ENCODE measurements at places on chromosomes 6 and 20.

DNA sequence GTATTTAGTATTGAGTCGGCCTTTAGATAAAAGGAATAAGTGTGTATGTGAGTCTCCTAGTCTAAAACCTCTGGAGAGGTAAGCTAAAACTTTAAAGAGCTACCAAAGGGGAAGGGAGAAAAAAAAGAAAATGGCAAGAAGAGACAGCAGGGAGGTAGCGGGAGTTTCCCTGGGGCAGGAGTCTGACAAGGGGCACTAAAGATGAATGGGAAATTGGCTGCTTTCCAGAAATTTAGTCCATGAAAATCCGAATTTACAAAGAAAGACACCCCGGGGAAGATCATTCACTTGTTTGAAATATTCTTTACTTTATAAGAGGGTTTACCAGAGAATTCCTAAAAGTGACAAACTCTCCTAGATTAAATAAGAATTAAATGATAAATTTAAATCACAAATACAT is 19.3 kb downstream of the RMND1 start:
- DNase-seq = no peak

DNA sequence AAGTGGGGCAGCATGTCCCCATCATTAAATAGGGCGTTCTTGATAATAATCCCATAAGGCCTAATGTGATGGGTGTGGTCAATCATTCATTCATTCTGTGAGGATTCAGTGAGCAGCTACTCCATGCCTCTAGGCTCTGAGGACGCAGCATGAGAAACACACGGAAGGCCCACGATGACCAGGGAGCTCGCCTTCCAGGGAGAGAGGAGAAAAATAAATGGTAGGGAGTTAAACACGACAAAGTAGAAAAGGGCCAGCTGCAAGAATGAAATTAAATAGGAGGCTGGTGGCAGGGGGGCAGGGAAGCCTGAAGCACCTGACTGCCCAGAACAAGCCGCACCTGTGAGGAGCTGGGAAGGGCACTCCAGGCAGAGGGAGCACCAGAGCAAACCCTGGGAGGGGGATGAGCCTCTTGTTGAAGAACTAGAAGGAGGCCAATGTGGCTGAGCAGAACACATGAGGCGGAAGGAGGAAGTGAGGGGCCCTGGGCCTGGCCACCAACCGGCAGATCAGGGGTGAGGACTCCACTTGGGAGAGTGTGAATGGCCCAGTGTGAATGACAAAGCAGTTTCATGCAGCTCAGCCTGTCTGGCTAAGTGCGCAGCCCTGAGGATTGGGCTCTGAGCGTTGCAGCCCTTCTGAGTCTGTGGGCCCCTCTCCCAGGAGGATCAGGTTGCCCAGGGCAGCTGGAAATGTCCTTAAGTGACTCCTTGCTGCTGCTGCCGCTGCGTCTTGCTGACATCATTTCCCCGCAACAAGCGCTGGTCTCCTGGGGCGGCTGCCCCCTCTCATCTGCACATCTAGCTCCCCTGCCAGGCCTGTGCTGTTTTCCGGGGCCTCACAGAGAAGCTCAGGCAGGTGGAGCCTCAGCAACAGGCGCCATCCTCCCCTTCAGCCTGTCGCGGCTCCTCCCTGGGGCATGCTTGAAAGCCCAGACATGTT is 99.9 kb downstream of the CDH26 start:
- DNase-seq = no peak

GRCh38 chr20:7196481-7196880 is 429.0 kb downstream of the BMP2 start:
- DNase-seq = no peak

GRCh38 chr6:150312395-150312794 is 56.4 kb upstream of the IYD start:
- DNase-seq = no peak

DNA sequence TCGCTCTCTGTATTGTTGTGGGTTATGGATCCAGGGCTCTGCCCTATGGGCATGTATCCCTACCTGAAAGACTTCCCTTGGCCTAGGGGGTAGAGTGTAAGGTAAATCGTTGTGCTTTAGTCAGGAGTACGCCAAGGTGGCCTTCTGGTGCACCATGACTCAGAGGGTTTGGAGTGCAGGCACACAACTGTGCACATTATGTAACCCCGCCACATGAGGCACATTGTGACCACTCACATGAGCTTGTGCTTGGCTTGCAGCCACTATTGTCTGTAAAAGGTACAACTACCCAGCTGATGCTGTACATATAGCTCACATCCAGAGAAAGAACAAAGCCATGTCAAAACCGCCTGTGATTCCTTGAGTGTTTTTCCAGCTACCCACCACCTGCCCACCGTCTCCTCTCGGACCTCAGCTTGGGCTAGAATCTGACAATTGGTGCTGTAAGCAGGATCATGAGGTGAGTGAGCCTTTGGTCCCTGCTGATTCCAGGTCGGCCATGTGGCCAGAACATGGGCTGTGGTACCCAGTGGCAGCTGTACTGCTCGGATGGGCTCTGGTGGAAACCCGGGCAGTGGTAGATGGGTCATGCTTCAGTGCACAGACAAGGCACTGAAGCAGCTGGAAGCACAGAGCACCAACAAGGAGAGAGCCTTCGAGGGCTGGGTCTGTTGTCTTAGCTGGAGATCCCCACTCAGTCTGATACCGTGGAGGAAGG is 33.8 kb downstream of the HDDC2 start:
- no peak for DNase-seq

GRCh38 chr6:163460307-163460782 is 45.8 kb downstream of the QKI start:
- no peak for DNase-seq

DNA sequence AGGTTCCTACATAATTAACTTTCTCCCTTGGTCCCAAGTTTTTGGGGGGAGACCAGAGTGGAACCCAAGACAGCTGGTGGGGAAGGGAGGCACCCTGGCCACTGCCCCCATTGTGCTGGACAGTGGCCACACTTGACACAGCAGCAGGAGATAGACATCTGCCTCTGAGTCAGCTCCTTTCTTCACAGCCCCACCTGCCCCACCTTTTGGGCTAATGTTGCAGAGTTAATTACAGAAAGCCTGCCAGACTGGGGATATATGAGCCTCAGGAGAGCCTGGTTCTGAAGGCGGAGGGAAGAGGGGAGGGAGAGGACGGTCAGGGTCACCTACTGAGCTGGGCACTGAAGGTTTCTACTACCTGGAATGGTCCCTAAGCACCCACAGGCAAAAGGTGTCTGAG is 50.6 kb downstream of the MAFB start:
- DNase-seq = no peak

DNA sequence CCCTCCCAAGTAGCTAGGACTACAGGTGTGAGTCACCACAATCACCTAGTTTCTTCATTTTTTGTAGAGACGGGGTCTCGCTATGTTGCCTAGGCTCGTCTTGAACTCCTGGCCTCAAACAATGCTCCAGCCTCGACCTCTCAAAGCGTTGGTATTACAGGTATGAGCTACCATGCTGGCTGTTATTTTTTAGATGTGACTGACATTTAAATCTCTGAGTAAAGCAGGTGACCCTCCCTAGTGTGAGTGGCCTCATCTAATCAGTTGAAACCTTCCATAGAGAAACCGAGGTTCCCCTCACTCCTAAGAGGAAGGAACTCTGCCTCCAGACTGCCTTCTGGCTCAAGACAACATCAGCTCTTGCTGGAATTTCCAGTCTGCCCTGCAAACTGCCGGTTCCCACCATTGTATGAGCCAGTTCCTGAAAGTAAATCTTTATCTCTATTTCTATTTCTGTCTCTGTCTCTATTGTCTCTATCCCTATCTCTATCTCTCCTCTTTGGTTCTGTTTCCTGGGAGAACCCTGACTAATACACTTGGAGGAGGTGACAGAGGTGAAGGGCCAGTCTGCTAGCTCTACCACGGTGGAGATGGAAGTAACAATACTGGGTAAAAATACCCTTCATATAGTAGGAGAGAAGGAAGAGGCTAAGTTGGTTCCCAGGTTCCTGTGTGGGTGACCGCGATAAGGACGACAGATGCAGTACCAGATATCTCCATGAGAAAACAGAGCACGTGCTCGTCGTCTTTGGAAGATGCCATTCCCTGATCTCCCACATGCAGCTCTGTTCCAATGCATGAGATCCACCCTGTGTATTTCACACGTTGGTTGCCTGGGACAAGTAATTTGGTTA is 81.0 kb downstream of the MYB start:
- DNase-seq = no peak

DNA sequence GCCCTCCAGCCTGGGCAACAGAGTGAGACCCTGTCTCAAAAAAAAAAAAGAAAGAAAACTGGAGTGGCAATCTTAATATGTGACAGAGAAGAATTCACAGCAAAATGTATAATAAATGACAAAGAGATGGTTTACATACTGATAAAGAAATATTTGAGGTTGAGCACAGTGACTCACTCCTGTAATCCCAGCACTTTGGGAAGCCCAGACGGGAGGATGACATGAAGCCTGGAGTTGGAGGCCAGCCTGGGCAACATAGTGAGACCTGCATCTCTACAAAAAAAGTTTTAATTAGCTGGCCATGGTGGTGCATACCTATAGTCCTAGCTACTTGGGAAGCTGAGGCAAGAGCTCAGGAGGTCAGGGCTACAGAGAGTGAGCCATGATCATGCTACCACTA is 12.4 kb upstream of the DEFB118 start:
- DNase-seq = no peak

GRCh38 chr6:34045771-34046170 is 100.1 kb downstream of the GRM4 start:
- DNase-seq = no peak

DNA sequence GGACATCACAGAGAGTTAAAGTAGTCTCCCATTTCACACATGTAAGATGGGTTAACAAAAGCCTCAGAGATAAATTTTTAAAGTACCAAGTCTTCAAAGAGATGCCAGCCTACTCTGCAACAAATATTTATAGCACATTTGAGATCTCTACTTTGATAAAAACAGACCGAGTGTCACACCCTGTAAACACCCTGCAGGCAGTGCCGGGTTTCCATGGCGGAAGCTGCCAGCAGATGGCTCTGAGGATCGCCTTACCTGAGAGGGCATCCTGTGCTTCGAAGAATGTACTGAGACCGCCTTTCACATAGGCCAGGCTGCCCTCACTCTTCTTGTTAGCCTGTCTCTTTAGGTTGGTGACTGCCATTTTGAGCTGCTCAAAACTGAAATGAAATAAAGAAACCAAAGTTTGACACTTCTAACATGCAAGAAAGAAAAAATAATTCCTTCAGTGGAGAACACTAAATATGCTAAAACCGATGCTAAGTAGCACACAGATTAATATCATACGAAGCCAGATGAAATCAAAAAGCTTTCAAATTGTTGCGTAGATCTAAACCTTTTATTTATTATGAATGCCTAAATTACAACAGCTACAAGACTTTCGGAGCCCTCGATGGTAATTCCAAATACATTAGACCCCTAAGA is 39.3 kb downstream of the HUS1B start:
- DNase-seq = no peak

DNA sequence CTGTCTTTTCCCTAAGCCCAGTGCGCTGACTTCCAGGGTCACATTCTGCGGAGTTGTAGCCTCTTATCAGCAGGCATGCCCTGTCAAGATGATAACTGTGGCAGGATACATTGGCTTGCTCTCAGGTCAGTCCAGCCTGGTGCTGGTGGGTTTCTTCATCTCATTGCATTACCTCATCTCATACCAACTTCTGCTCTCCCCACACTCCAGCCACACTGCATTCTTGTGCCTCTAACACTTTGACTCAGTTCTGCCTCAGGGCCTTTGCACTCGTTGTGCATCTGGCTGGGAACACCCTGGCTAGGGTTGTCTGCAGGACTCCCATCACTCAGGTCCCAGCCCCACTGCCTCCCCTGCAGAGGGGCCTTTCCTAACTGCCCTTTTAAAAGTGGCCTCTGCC is 110.3 kb upstream of the BACH2 start:
- no peak for DNase-seq

- DNase-seq = peak; percentile 91
Measured at GRCh38 chr6:73798592-73798991, 102.6 kb downstream of the CD109 start.

DNA sequence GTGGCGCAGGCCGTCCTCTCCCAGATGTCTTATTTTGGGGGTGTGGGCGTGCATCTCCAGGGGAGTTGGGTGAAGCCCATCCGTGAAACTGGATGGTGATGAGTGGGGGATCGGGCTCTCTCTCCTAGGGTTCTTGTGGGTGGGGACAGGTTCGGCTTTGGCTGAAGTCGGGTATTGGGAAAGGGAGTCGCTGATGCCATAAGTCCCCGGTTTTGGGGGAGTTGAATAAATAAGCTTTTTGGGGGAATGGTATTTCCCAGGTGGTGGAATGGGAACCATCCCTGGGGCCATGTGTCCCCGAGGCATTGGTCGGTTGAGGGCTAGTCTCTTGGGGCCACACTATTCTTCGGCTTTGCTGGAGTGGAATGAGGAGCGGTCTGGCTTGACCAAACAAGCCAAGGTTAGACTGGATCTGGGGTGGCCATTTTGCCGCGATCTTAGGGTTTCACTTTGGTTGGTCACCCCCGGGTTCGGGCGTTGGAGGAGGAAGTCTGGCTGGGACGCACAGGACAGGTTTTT is 481 bp downstream of the ZNF133 start:
- DNase-seq = peak; percentile 2

- no peak for DNase-seq
Measured at GRCh38 chr6:167658106-167658505, 168.6 kb upstream of the AFDN start.

- no peak for DNase-seq
Measured at GRCh38 chr20:17730071-17730470, 30.3 kb downstream of the BANF2 start.
